ENCODE measurements at places on chromosomes 7 and 10.

- DNase-seq: no peak
Observed at GRCh38 chr10:34864149-34865067, 49.3 kb upstream of the PARD3 start.

GRCh38 chr10:113061054-113061430 lies 111.0 kb downstream of the TCF7L2 start:
- no peak for DNase-seq

DNA sequence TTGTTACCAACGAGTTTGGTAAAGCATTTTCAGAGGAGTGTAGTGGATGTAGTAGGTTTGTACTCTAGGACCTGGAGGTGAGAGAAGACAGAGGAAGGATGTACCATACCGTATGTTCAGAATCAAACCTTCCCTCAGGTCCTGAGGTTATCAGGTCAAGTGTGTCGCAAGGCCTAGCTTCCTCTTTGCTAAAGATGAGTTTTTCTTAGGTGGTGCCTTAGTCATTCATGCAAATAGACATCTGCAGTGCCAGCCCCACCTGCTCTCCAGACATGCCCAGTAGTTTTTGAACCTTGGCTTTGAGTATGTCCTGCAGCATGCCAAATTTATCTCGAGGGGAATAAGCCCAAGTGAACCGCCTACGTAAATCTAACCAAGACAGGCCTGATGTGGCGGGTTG lies 71.3 kb downstream of the HDAC9 start:
- DNase-seq: no peak

- no peak for DNase-seq
Observed at GRCh38 chr7:467393-467828, 52.2 kb downstream of the PDGFA start.

- DNase-seq: no peak
Observed at GRCh38 chr10:71127104-71127503, 85.3 kb upstream of the UNC5B start.

DNA sequence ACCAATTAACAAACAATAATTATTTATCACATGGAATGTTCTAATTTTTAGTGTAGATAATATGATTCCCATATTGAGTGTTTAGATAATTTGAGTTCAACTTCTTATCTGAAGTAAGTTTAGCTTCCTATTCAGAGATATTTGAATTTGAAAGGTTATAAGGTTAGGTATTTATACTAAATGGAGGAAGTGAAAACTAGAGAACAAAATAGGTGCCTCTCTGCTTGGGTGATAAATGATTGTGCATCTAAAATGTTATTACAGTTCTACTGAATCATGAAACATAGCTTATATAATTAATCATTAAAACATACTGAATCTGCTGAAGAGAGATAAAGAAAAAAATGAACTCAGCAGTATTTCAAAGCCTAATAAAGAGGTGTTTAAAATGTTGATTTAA lies 1174.3 kb downstream of the XPNPEP1 start:
- DNase-seq: no peak

DNA sequence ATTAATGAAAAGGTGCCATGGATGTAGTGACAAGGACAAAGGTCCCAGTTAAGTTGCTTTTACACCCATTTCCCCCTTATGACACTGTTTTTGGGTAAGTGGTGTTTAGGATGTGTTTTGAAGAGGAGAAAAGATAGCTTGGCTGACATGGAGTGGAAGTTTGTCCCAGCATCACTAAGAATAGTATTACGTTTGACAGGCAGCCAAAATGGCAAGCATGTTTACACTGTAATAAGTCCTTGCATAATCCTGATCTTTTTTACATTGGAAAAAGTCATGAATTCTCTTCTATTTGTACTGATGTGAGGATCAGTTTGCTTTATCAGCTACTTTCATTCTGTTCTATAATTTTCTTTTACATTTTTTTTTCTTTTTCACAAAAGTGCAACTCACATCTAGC lies 137.8 kb downstream of the CHRM2 start:
- DNase-seq: no peak

- no peak for DNase-seq
Observed at GRCh38 chr7:98802781-98803110, 67.1 kb downstream of the TMEM130 start.

- DNase-seq: no peak
Observed at GRCh38 chr7:148727501-148728278, 29.0 kb downstream of the CUL1 start.

- DNase-seq: no peak
Observed at GRCh38 chr10:109178591-109178990, 744.7 kb downstream of the XPNPEP1 start.

DNA sequence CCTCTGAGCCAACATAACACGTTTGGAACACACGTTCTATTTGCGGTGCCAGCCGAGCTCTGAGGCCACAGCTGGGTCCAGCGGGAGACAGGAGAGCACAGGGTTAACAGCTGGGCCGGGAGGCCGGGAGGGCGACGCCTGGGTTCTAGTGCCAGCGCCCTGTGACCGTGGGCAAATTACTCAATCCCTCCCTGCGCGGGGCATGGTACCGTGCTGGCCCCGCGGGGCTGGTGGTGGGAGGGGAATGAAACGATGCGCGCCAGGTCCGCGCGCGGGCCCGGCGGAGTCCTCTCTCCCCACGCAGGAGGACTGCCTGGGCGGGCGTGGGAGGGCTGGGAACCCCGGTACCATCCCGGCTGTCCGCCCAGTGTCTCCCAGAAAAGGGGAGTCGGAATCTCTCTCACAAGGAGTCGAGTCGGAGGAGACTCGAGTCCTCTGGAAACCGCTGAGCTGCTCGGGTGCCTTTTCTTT lies 30.4 kb downstream of the LEP start:
- DNase-seq: no peak

GRCh38 chr7:78379148-78379547 lies 580.6 kb downstream of the PHTF2 start:
- DNase-seq: no peak

DNA sequence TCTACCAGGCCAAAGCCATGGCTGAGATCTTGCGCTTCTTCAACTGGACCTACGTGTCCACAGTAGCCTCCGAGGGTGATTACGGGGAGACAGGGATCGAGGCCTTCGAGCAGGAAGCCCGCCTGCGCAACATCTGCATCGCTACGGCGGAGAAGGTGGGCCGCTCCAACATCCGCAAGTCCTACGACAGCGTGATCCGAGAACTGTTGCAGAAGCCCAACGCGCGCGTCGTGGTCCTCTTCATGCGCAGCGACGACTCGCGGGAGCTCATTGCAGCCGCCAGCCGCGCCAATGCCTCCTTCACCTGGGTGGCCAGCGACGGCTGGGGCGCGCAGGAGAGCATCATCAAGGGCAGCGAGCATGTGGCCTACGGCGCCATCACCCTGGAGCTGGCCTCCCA lies 142.7 kb downstream of the GRM3 start:
- no peak for DNase-seq

GRCh38 chr10:119250641-119251314 lies 43.4 kb downstream of the GRK5 start:
- no peak for DNase-seq

GRCh38 chr7:74217455-74218342 lies 7.9 kb downstream of the LAT2 start:
- no peak for DNase-seq

GRCh38 chr7:81402227-81402626 lies 367.6 kb downstream of the HGF start:
- peak; percentile 17 for DNase-seq

DNA sequence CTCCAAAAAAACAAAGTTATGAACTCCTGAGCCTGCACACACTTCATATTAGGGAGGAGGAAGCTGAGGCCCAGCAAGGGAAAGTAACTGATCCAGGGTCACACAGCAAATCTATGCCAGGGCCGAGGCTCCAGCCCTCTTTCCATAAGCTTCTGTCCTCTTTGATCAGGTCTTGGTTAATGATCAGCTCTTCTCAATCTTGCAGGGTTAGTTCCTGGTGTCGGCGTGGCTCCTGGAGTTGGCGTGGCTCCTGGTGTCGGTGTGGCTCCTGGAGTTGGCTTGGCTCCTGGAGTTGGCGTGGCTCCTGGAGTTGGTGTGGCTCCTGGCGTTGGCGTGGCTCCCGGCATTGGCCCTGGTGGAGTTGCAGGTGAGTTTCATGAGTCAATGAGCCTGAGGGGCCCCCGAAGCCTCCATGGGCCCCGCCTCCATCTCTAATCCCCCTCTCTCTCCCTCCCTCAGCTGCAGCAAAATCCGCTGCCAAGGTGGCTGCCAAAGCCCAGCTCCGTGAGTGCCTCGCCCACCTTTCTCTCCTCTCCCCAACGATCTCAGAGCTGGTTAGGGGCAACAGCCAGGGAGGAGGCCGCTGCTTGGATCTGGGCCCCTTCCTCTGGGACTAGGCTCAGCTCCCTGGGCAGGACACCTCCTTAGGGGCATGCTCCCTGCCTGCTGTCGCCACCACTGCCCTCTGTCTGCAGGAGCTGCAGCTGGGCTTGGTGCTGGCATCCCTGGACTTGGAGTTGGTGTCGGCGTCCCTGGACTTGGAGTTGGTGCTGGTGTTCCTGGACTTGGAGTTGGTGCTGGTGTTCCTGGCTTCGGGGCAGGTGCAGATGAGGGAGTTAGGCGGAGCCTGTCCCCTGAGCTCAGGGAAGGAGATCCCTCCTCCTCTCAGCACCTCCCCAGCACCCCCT lies 23.7 kb upstream of the LIMK1 start:
- DNase-seq: peak; percentile 71

GRCh38 chr7:36509962-36510361 lies 120.3 kb downstream of the ANLN start:
- DNase-seq: no peak

GRCh38 chr7:27602766-27603165 lies 59.9 kb downstream of the HIBADH start:
- DNase-seq: no peak

DNA sequence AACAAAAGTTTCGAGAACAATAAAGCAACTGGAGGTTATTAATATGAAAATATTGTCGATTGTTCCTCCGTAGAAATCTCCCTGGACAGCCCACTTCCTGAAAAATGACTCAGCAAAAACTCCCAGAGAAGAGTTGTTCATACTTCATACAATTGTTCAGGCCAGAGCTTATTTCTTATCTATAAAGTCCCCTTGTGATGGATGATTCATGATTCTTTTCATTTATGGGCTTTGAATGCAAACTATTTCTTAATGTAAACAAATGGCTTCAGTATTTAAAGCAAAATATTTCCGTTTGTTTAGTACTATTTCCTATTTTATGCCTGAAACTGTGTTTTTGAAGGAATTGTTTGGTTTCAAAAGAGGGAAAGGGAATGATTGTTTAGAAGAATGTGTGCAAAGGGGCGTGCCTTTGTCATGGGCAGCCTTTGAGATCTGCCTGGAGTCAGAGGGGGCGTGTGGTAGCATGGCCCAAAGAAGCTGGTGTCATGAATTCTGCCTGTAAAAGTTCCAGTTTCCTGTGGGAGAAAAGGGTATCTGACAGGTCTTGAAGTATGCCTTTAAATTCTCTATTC lies 26.2 kb upstream of the EXOC6 start:
- peak; percentile 75 for DNase-seq

DNA sequence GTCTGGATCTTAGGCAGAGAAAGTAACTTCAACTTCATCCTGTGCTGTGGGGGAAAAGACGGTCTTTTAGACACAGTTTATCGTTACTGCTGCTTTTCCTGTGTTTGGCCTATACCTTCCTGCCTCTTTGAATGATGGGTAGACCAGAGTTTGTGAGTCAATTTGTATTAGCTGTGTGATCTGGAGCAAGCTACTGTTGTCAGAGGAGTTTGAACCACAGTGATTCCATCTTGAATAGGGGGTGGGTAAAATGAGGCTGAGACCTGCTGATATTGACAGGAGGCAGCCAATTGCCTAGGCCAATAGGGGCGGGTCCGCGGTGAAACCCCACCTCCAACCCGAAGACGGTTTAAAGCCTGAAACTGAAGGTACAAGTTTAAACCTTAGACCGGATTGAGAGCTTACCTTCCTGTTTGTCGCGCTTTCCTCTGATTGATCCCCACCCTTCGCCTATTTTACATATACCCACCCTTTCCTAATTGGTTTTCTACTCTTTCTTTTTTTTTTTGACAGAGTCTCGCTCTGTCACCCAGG lies 35.8 kb upstream of the EIF4H start:
- no peak for DNase-seq

GRCh38 chr7:101146-102046 lies 91.0 kb upstream of the FAM20C start:
- DNase-seq: no peak

DNA sequence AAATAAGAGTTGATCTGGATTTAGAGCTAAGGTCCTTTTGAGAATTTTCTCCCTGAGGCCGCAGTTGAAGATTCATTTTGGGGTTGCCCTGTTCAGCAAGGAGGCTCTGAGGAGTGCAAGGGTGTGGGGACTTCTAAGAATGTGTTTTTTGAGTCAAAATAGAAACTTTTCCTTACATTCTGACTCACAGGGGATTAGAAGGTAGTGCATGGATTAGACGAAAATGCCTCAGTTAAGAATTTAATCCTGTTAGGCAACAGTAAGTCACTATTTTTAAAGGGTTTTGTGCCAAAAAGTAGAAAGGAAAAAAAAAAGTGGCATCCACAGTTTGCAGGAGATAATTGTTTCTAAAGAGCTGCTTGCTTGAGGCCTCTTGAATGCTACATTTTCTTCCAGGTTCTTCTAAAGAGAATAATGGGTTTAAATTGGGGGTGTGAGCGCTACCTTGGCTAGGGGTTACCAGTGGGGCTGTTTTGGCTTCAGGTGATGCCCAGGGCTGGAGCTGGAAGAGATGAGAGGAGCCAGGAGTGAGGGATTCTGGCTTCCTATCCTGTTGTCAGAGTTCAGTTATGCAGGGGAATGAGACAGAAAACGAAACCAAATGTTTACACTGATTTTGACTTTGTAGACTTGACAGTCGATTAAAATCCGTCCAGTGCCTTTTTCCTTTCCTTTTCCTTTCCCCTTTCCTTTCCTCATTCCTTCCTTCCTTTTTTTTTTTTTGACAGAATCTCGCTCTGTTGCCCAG lies 52.9 kb downstream of the BAMBI start:
- peak; percentile 95 for DNase-seq

GRCh38 chr7:26603631-26604030 lies 260.8 kb downstream of the SKAP2 start:
- DNase-seq: no peak

- no peak for DNase-seq
Observed at GRCh38 chr10:34838366-34838900, 23.3 kb upstream of the PARD3 start.

DNA sequence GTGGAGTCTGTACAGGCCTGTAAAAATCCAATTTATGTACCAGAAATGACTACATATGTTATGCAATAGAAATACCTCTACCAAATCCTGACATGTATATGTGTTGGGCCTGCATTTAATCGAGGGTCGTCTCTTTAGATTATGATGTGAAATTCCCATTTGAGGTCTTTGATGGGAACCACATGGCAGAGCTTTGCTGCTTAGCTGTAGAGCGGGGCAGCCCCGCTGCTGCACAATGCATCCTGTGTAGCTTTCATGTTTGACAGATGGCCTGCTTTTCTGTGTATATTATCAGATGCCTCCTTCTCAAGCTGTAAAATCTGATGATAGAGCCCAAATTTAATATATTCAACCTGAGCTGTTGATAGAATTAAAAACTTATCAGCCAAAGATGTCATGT lies 65.8 kb downstream of the RAB18 start:
- no peak for DNase-seq
